Stimulated activated CD4-positive, alpha-beta T cell treated with anti-CD3 and anti-CD28 coated beads, Interleukin-1b, Interleukin-23, amount 100 ng/mL, for 4 hours (primary cell): ENCODE measurements at places on chromosomes 2 and 18.

- DNase-seq: no peak
Observed at GRCh38 chr2:218312267-218312756, 20.0 kb upstream of the TMBIM1 start.

DNA sequence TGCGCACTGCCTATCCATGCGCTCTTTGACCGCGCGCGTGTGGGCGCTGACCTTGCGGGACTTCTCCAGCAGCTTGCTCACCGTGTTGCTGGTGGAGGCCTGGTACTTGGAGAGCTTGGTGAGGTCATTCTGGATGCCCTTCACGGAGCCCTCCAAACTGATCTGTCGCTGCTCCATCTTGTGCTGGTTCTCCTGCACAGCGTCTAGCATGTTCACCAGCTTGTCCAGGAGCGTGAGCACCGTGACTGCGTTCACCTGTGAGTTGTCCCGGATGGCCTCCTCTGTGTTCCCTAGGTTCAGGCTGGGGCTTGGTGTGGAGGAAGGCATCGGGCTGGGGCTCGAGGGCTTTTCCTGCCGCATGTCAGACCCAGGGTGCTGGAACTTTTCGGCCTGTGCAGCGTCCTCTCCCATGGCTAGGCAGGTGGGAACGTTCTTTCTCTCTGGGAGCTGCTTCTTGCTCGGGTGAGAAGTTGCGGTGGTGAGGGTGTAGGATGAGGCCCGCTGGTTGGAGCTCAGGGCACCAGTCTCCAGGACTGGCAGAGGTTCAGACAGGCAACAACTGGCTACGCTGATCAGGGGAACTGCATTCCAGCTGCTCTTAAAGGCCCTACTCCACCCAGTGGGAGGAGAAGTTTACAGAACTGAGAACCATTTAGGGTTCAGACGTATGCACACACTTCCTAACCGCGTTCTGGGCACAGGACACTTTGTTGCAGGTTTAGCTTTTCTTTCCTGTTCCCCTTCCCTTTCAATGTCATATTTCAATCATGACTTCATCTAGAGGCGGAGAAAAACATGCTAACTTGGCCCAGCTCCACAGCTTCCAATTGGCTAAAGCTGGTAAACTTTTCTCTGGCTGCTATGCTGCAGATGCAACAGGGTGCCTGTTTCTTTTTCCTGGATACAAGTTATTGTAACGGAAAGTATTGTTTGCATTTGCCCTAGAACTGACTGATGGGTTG lies at the start of gene CAVIN2:
Gene CAVIN2 (minus strand): TSS at position 574 of the 962 bp plus-strand sequence. CDS start 163 bp downstream, at position 411.
- no peak for DNase-seq

- DNase-seq: no peak
Observed at GRCh38 chr2:133266041-133266925, 302.0 kb downstream of the NCKAP5 start.

DNA sequence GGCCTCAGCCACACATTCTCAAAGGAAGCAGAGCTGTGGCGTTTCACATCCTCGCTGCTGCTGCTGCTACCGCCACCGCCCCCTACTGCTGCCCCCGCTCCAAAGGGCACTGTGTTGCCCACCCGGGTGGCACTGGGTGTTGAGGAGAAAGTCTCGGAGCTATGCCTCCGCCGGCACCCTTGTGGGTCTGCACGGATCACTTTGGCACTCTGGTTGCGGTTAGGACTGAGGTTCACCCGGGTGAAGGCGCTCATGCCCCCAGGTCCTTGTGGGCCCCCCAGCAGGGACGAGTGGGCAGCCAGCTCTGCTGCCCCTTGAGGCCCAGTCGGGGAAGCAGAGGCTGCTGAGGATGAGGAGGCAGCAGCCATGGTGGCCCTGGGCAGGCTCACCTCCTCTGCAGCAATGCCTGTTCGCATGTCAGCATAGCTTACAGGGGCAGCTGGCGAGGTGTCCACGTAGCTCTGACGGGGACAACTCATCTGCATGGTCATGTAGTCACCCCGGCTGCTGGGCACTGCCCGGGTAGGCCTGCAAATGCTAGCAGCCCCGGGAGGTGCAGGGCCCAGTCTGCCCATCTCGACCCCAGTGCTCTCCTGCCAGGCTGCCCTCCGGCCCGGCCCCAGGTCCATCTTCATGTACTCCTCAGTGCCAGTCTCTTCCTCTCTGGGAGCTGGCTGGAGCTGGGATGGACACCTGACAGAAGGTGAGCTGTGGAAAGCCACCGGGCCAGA lies 4.2 kb downstream of the IRS1 start:
- DNase-seq: no peak

DNA sequence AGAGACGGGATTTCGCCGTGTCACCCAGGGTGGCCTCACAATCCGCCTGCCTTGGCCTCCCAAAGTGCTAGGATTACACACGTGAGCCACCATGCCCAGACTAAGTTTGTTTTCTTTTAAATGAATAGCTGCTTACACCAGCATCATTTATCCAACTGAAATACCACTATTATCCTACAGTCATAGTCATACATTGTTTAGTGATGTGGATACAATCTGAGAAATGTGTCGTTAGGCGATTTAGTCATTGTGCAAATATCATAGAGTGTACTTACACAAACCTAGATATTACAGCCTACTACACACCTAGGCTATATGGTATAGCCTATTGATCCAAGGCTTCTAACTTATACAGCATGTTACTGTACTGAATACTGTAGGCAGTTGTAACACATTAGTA lies 10.3 kb downstream of the ZC3H15 start:
- no peak for DNase-seq

- no peak for DNase-seq
Observed at GRCh38 chr2:128376241-128377041, 57.8 kb upstream of the HS6ST1 start.

DNA sequence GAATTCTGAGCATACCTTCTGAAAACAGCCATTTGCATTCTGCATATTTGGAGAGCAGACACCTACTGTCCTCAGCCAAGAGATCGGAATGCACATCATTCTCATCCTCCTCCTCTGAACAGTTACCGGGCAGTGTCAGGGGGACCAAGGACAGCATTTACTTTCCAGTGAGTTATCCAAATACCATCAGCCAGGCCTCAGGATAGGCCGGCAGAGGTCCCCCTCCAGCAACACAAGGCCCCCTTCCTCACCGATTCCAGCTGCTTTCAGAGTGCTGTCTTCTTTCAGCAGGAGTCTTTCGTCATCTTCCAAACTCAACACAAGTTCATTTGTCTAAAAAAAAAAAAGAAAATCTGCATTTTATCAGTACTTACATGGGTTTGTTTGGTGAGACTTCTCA lies 55.3 kb downstream of the C2orf76 start:
- DNase-seq: no peak

GRCh38 chr18:76620321-76621170 lies 125.5 kb upstream of the ZNF516 start:
- DNase-seq: peak; percentile 18

GRCh38 chr2:172214252-172214651 lies 111.6 kb upstream of the DLX2 start:
- no peak for DNase-seq

- DNase-seq: no peak
Observed at GRCh38 chr2:235598532-235599531, 105.0 kb downstream of the AGAP1 start.

DNA sequence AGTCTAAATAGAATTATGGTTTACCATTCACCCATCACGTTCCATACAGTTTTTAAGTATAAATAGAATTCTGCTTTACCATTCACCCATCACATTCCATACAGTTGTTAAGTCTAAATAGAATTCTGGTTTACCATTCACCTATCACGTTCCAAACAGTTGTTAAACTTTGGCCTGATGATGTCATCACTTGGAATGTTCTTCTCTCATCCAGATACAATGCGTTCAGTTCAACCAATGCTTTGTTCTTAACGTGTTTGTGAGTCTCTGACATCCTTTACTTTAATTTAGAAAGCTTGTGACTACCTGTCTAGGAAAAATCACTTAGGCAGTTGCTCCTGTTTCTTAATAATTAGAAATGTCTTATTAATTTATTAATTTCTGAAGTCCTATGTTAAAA lies 236.3 kb upstream of the RASGRP3 start:
- DNase-seq: no peak
